Renal cortical epithelial cell (primary cell): ENCODE measurements at places on chromosomes 6 and 20. TPM values are rescaled to one million over a fixed set of nuclear protein-coding genes. Genes with fewer than 3 reads are reported as not detected.

- DNase-seq: no peak
Measured at GRCh38 chr20:52985687-52986086, 13.5 kb downstream of the TSHZ2 start.

DNA sequence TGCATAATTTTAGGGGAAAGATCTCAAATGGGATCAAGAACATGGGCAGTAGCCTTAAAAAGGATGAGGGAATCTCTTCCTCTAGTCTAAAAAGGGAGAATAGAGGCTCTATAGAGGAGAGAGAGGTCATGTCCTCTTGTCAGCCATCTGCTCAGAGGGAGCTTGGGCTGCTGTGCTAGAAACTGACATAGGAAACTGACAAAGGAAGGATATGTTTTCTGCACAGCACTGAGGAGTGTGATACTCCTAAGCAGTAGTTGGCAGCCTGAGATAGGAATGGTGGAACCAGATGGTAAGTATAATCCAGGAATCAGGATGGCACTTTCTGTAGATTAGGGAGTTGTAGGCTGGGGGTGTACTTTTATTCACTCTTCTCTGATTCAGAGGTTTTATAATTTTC, 59.2 kb downstream of the PTPRA start:
- no peak for DNase-seq

DNA sequence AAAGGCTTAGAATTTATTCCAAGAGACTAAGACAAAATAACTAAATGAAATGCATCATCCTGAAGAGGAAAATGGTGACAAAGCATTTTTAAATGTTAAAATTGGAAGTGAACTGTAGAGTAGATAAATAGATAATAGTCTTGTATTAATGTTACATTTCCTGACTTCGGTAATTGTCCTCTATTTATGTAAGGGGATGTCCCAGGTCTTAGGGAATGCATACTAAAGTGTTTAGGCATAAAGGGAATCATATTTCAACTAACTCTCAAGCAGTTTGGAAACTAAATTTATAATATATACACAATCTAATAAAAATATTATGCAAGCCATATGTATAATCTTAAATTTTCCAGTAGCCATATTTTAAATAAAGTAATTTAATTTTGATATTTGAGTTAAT, 159.3 kb downstream of the WDR27 start:
- no peak for DNase-seq

DNA sequence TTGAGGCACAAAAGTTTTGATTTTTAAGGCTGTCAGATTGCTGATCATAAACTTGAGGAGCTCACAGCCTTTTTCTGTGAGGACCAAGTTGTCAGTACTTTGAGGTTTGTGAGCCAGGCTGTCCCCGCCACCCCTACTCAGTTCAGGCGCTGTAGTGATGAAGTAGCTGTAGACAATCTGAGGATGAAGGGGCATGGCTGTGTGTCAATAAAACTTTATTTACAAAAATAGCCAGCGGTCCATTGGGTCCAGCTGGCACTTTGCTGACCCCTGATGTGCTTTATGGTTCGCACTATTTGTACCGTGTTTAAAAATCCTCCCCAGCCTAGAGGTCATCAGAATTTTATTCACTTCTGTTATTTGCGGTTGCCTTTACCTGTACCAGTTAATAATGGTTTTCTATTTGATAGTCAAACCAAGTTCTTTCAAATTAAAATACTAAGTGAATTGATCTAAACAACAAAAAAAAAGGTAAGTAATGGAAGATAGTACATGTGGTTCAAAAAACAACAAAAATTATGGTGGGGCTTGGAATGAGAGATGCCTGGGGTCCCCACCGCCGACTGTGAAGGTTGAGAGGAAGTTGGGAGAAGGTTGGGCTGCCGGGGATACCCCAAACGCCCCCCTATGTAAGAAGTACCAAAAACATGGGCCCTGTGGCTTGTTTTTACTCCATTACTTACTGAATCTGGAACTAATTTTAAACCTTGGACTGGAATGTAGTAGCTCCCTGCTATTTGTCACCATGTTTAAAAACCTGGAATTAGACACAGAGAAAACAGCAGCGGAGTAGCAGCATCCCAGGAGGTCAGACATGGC, 123.6 kb downstream of the SYCP2 start:
- no peak for DNase-seq

DNA sequence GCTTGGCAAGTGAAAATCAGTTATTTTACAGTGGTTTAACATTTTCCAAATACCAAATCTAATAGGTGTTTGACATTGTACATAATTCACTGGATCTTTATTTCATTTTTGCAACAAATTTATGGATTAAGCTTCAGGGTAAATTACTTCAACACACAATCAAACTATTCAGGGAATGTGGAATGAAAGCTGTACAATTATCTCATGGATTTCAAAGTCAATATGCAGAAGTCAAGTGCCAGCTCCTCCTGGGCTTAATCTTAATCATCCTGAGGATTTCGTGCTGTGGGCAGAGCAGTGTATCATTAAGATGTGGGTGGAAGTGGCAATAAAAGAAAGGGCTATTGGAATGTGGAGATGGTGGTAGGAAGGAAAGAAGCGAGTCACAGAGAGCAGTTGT, 548.8 kb downstream of the COL12A1 start:
- DNase-seq: no peak

GRCh38 chr6:159493898-159494585, 199.0 kb downstream of the SOD2 start:
- DNase-seq: no peak

- DNase-seq: no peak
Measured at GRCh38 chr6:34021554-34022190, 124.2 kb downstream of the GRM4 start.

DNA sequence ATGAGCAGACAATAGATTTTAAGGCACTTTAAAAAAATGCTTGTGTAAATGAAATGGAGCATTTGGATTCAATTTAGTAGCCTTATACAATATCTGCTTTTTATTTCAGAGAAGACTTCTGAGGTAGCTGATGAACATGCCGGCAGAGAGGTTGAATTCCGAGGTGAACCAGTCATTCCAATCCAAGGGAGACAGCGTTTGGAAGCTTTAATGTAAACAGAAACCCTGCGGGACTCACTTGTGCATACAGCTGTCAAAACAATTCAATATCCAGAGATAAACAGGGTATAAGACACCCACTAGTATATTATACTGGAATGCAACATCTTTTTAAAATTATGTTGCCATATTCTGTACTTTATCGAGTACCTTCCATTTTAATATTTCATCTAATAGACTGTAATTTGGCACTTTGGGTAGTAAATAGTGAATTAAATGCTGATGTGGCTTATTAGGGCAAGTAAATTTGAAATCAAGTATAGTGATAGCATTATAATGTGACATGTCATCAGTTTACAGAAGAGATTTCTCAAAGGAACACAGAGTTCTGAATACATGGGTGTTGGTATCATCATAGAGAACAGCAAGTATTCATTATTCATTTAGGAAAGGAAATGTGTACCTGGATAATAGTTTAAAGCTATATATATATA, 347.7 kb downstream of the PRKN start:
- DNase-seq: no peak

DNA sequence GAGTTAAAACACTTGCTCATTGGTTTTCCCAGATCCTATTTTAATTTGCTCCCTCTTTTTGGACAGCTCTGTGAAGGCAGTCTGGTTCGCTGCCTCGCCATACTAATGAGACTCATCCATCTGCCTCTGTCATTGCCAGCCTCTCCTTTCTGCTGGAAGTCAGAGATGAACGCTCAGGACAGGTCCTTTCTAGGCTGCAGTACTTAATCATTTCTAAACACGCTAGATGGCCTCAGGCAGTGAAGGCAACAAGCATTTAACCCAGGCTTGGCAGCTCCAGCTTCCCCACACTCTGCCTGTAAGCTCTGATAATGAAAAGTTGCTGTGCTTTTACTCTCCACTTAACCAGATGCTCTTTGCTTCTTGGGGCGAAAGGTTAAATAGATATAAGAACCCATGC, 286.7 kb upstream of the POU3F2 start:
- DNase-seq: no peak

DNA sequence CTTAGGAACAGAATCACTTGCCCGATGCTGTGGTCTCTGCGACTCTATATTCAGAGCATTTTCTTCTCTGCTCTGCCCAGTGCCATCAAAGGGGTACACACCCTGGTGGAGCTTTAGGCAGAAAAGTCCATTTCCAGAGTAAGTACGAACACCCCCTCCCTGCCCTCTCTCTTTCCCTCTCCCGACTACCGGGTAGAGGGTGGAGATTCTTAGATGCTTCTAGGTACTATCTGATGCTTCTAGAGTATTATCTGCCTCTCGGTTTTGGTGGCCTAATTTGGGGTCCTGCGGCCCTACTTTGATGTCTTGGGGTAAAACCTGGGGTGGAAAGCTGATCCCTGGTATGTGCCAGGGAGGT, 245.4 kb upstream of the SOX4 start:
- no peak for DNase-seq

DNA sequence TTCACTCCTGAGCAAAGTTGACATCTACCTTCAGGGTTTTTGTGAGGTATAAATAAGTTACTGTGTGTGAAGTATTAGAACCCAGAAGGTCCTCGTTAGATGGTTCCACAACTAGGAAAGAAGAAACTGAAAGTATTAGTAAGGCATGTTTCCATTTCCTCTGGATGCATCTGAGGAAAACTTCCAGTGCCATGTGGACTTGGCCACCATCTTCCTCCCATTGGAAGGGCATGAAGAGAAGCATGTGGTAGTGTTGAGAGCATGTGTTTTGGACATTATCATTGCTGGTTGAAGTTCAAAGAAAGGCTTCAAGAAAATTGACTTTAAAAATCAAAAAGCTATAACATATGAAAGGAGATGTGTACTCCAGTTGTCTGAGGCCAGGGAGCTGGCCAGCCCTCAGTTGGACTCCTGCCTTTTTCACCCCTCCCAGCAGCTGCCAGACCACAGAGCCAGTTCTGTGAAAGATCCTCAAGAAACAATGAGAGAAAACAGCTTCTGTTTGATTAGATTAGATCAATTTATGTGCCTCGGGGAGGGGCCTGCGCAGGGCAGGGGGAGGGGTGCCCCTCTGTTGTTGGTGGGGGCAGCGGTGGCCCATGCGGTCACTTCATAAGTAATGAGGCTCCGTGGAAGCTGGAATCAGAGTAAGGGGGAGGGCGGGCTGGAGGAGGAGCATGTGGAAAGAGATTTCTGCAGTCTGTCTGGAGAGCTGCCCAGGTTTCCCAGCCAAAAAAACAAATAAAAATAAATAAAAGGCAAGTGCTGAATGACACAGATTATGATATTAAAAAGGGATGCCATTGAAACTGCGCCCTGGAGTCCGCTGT, 154.0 kb downstream of the JARID2 start:
- peak; percentile 62 for DNase-seq

DNA sequence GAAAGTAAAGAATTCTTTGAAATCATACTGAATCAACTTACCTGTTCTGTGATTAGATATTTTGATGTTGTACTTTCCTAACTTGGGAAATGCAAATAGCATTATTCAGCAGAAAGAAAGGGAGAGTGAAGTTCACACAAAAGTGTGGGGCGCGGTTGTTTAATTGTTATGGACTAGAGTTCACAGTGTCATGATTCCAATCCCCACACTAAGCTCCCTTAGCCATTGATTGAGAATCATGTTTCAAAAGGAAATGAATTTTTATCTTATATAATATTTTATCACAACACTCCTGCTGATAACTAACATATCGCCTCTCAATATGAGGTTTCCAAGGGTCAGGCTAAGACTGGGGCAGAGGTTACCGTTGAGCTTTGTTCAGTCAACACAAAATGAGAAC, 3.0 kb upstream of the GSTA5 start:
- no peak for DNase-seq

GRCh38 chr6:165571068-165571682, 91.9 kb downstream of the PDE10A start:
- DNase-seq: peak; percentile 69

LY6G6D gene
- total RNA-seq: not detected in 2 replicates

CLPSL1 gene
- not detected in 2 replicates for total RNA-seq

OR2J2 gene
- not detected in 2 replicates for total RNA-seq

CDH4 gene
- total RNA-seq: 6.4 TPM in 2 replicates
